GM10248 (cell line): ENCODE measurements at places on chromosomes 3 and 15.
A peak's percentile ranks its signal among the peaks of the same experiment; 100 is the strongest.

DNA sequence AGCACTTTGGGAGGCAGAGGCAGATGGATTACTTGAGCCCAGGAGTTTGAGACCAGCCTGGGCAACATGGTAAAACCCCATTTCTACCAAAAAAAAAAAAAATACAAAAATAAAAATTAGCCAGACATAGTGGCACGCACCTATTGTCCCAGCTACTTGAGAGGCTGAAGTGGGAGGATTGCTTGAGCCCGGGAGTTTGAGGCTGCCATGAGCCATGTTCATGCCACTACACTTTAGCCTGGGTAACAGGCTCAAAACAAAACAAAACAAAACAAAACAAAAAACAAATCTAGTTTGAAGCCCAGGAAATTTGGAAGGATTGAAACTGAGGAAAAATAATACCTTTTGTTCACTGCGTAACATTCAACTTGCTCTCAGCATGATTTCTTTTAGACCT lies 16.6 kb downstream of the TMOD3 start:
- no peak for DNase-seq

DNA sequence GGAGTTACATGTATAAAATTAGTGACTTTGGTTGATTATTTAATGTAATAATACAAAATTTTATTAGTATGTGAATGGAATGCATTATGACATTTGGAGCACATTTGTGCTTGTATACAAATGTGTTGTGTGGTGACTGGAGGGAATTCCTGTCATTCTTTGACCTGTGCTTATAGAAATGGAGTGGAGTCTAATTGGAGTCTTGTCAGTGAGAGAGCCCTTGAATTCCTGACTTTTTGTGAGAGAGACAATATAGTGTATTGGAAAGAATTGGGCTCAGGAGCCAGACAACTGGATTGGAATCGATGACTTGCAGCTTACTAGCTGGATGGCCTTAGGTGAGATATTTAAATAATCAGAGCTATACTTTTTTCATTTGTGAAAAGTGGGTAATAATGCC lies 9.4 kb downstream of the TCF12 start:
- no peak for DNase-seq

DNA sequence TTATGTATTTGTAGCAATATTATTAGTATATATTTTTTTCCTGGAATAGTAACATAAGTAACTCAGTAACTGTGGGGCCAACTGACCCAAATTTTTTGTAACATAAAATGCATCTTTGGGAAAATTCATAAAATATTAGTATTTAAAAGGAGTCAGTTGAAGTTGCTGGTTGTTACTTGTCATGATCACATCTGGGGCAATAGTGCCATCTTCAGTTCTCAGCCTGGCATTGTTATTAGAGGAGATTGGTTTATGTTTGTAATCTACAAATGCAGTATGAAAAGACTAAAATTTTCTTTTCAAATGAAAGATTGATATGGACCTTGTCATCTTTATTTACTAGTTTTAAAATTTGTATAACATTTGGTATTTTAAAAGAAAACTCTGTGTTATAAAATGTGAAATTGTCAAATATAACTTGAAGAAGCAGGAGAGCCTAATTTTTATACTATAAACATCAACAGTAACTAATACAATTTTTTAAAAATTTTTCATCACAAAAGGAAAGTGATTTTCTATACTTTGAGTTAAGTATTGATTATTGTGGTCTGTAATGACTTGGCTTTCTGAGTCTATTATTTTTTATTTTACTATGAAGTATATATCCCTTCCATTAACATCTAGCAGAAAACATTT lies 38.8 kb upstream of the MLF1 start:
- DNase-seq = no peak

GRCh38 chr15:77975332-77976094 lies 102.0 kb downstream of the TBC1D2B start:
- DNase-seq = no peak

DNA sequence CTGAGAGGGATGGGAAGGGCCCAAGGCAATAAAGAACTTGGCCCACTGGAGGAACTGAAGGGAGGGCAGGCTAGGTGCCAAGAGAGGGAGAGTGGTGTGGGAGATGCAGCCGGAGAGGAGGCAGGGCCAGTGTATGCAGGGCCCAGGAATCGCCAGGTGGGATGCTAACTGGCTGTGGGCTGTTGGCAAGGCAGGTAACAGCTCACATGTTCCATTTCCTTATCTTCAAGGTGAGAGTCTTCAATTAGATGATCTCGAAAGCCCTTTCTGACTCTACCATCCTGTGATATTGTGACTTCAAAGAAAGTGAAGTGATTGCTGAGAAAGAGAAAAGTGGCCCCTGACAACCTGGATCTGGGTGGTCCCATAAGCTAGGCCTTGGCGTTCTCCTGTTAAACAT lies 49.0 kb downstream of the CASR start:
- DNase-seq = no peak

DNA sequence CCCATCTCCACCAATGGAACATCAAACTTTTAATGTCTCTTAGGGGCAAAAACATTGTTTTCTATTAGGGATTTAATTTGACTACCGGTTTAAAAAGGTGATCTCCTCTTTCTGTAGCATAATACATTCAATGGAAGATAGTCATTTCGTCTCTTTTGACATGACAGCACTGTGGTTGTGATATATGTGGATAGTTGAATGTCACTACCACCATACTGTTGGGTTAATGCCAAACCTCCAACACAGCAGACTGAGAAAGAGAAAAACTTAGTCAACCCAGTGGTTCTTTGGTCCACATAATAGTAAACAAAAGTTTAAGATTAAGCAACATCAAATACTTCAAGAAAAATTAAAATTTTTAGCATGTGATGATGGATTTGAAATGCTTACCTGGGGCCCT lies 530.4 kb downstream of the AGBL1 start:
- no peak for DNase-seq

DNA sequence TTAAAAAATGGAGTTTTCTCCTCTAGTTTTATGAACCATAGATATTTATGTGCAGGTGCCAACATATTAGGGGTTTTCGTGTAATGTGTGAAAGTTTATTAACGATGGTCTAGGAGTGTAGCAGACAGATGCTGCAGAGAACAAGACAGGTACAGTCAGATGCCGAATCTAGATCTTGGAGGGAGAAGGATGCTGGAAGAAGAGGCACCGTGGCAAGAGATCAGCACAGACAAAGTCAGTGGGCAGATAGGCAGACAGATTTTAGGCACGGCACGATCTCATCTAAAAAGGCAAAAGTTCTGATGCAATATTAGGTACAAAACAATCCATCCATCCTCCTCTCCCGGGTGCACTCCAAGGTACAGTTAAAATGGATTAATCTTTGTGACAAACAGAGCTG lies 161.6 kb downstream of the TIGIT start:
- no peak for DNase-seq

- DNase-seq = no peak
These were observed 185.5 kb upstream of the GPR149 start for GRCh38 chr3:154615471-154615870.

- no peak for DNase-seq
These were observed 1.8 kb downstream of the ADAMTS17 start for GRCh38 chr15:100339999-100340398.

GRCh38 chr15:45640616-45641015 lies 5.8 kb downstream of the SQOR start:
- DNase-seq = no peak

DNA sequence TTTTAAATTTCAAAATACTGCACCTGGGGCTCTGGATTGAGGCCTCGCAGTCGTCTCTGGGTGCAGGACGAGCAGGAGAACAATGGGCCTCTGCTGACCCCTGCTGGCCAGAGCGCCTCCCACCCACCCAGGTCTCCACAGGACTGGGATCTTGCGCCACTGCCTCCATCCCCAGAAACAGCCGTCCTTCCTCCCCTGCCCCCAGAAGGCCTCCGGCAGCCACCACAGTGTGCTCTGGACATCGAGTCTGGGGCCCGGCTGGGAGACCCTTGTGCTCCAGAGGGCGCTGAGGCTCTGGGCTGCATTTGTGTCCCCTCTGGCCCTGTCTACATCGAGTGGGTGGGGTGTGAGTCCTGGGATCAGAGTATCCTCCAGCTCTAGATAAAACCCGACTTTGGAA lies 6.7 kb upstream of the ACSBG1 start:
- peak; percentile 90 for DNase-seq

DNA sequence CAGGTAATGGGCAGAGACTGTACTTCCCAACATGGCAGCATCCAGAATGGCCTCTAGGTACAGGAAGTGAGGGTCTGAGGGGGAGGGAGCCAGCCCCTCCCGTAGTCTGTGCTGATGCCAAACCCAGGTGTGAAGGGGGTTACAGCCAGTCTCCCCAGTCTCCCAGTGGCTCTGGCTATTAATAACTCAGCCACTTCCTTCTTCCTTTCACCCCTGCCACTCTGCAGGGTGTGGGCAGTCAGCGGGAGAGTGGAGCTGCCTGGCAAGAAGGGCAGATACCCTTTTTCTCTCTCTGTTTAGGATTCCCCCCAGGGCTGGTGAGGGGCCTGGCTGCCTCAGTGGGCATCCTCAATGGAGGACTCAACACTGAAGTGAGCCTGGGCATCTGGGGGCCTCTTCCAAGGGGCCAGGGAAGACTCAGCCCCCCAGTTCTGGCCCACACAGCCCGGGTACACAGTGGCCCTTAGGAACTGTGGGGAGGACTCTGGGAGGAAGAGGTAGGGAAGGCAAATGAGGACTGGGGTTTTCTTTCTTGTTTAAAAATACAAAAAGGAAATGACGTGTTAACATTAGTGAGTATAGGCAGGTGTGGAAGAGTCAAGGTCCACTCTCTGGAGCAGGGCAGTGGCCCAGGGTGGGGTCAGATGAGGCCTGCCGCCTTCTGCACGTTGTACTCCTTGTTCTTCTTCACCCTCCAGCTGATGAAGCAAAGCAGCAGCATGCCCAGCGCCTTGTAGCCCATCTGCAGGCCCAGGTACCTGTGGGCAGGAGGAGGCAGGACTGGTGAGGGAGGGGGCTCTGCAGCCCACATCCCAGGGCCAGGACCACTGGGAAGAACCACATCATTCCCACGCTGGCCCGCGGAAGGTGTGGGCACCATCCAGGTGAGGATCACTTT lies 38.6 kb upstream of the RAB6B start:
- DNase-seq = no peak

- DNase-seq = no peak
These were observed 56.6 kb downstream of the FBLN2 start for GRCh38 chr3:13605555-13605954.

DNA sequence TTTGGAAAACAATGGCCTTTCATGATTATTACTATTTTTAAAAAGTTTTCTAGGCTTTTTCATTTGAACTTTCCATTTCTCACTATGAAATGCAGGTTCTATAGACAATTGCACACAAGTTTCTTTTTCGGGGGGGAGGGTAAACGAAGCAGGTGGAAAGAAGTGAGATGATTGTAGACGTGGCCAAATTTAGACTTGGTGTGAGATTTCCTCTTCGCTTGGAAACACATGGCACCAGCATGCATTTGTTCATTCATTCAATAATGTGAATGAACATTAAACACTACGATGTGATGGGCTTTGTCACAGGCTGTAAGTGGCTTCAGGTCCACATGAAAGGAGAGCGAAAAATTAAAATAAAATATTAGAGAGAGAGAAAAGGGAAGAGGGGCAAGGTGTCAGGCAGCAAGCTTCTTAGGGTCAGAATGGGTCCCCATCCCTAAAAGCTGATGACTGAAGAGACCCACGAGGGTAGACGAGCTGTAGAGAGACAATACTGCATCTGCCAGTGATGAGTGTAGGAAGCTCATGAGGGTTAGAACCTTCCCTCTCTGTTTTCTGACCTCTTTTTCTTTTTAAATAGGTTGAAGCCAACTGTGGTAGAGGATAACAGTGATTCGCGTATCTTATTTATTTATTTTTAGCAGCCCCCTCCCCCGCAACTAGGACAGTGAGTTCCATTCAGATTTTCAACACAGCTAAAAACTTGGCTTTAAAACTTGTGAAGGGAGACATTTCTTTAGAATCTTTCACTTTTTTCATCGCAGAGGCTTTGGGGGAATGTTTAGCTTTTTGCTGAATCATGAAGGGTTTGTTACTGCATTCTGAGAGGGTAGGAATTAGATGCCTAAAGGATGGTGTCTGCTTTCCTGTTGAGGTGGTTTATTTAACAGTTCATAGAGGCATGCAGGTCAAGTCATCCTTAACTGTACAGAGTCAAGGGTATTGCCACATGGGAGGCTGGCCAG lies 36.2 kb downstream of the GAP43 start:
- no peak for DNase-seq

DNA sequence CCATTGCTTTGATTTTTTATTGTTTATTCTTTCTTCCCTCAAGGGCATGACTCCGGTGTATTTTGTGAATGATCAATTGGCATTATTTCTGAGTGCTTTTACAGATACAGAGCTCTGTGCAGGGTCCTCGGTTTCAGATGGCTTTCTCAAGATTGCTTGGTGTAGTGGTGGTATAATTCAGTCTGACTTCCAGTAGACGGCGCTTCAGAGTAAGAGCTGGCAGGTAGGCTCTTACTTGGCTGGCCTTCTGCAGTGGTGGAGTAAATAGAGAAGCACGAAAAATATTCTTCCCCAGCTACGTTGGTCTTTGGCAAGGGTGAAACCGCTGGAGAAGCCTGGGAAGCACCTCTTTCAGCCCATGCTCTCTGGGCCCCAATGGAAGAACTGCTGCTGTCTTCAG lies 723.0 kb upstream of the BCHE start:
- DNase-seq = no peak

DNA sequence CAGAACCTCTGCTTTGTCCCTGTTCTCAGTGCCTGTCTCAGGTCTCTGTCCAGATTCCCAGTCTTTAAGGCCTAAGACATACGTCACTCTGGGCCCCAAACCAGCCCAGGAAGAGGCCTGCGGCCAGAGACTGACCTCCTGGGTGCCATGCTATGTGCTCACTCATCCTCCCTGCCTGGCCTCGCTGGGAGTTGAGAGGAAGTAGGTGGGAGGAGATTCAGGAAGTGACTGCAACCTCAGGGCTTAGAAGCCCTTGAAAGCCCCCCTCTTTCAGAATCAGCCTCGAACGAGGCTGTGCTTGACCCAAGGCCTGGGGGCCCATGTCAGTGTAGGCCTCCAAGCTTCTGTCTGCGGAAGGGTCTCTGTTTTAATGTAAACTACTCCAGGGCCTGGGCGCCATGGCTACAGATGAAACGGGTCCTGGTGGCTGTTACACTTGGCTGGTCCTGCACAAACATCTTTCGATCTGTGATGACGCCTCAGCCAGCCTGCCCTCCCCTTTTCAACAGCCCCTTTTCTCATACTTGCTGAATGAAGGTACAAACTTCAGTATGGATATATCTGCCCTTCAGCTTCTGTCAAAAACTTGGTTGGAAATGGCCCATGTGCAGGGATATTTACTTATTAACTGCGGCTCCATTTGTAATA lies 11.7 kb downstream of the RASGRF1 start:
- DNase-seq = no peak

DNA sequence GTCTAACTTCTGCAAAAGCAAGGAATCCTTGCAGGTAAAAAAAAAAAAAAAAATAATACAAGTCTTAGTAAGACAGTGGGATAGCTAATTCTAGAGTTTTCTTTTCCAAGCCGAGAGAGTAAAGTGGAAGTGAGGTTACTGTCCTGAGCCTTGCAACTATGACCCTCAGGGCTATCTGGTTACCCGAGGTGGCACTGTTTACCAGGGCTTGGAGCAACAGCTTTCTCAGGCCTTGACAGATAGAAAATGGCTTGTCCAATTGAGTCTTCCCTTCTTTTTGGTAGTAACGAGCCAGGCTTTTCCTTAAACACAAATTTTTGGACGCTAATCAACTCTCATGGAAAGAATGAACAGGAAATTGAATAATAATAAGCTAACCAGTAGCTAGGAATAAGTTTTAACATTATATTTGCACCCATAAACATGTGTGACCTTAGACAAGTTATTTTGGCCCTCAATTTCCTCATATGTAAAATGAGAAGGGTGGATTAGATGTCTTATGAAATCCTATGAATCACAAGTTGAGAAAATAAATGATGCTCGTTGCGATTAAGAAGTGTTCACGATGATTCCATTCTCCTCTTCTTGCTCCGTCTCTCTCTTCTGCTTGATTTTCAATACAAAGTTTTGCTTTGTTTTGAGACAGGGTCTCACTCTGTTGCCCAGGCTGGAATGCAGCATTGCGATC lies 236.9 kb upstream of the KBTBD8 start:
- DNase-seq = no peak
